ENCODE measurements at places on chromosomes 1 and 21.

GRCh38 chr1:89557445-89557825 lies 32.8 kb downstream of the LRRC8B start:
- no peak for DNase-seq

- no peak for DNase-seq
These were observed at the start of gene FMO3 for GRCh38 chr1:171090604-171091003. Gene FMO3 (plus strand): TSS chr1:171090905. CDS start chr1:171092659, 1,754 bp downstream.

- DNase-seq: no peak
These were observed 109.6 kb downstream of the AKT3 start for GRCh38 chr1:243740255-243740999.

- DNase-seq: no peak
These were observed 95.0 kb upstream of the PPP2R5A start for GRCh38 chr1:212190169-212190568.

DNA sequence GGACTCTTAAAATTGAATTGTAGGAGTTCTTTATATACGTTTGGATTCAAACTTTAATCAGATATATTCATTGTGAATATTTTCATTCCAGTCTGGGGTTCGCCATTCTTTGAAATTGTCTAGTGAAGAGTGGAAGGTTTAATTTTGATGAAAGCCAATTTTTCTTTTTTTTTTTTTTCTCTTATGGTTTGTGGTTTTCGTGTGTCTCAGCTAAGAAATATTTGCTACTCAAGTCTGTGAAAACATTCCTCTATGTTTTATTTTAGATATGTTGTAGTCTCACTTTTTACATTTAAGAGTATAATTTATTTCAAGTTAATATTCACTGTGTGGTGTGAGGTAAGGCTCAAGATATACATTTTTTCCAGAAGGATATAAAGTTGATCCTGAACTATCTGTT lies 220.5 kb downstream of the KCNT2 start:
- no peak for DNase-seq

GRCh38 chr1:109910123-109910962 lies at the start of gene CSF1:
Gene CSF1 (plus strand): TSS chr1:109910849. CDS start chr1:109911024, 175 bp downstream.
- no peak for DNase-seq

DNA sequence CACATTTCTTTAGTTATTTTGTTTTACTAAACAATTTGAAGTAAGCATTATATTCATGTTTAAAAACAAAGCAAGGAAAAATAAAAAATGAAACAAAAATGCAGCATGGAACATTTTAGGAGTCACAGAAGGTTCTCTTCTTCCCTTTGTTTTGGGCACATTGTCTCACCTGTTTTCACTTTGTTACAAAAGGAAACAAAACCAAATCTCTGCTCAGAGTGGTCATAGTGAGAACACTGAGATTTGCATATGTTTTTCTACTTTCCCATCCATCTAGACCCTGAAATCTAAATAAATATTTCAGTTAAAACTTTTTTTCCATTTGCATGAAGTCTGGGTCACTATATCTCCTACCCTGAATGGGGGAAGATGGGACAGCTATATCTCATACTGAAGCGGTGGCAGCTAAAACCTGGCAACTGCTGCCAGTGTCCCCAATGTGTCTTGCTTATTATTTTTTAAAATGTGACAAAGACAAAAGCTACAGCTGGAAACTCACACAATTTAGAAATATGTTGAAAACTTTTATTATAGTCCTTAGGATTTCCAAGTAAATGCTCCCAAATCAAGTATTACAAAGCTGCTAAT lies 3.5 kb downstream of the EXOC8 start:
- DNase-seq: no peak

DNA sequence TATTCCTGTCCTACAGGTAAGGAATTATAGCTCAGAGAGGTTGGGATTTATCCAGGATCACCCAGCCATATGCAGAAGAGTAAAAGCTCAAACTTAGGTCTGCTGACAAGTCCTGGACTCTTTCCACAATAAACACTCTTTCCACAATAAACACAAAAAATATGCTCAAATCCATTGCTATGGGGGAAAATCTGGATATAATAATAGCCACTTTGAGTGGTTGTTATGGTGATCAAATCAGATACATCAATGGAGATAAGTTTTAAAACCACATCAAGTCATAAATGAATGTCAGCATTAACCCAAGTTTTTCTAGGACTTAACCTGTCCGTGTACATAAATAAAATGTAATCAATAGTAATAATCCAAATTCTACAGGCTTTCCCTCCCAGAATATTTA lies 22.3 kb upstream of the TTF2 start:
- DNase-seq: no peak

GRCh38 chr1:1427106-1427819 lies 6.2 kb upstream of the ANKRD65 start:
- no peak for DNase-seq

GRCh38 chr1:215475796-215476481 lies 91.2 kb upstream of the KCTD3 start:
- DNase-seq: no peak

Data from Panc1 (cell line).